ENCODE measurements at places on chromosomes 1 and 21.
A peak's percentile ranks its signal among the peaks of the same experiment; 100 is the strongest.

DNA sequence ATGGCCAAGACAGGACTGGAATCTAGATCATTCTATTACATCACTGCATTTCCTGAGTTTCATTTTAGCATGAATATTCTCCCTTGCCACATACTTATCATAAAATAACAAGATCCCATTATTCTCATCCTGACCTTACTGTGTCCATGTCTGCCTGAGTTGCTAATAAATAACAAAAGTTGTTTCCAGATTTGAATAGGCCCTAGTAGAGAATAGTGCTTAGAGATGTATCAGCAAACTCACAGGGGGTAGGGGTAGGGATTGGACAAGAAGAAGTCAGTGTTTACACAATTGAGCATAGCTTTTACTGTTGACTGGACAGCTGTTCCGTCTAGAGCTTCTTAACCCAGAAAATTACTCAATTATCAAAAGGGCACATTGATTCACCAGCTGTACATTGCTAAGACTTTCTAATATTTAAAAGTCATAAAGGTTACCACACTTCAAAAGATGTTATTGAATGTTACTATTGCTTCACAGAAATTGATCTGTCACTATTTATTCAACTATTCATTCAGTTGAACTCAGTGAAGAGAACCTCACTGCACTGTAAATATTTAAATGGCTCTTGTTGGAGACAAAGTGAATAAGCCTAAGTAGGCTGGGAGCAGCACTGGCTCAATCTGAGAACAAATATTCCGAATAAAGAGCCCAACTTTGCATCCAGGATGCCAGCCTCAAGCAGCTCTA, 121.9 kb downstream of the NRIP1 start:
- no peak for DNase-seq

DNA sequence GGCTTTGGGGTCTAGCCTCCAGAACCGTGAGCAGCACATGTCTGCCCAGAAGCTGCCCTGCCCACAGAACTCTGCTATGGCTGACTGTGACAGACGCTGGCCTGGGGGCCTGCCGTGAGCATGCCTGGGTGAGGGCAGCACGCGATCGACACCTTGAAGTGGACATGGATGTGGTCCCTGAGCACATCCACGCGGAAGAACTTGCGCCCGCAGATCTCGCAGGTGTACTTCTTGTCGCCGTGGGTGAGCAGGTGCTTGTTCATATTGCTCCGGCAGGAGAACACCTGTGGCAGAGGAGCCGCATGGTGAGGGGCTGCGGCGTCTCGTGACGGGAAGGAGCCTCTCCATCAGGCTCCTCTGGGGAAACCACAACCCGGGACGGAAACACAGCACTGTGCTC, 56.0 kb downstream of the PRDM15 start:
- DNase-seq, result no peak

DNA sequence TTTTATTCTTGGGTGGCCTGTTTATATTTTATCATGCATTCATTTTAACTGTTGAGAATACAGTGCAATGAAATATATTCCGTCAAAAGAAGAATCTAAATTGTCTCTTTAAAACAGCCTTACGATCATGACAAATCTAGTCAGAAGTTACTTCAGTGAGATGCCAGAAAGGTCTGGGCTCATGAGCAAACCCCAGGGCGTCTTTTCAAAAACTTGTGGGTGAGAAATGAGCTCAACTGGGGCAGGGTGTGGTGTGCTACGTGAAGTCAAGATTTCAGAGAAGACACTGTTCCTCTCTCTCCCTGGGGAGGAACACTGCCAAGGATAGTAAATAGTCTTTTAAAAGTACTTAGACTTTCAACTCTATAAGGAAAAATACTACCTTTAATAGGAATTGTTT, 13.4 kb upstream of the UAP1 start:
- DNase-seq, result no peak

DNA sequence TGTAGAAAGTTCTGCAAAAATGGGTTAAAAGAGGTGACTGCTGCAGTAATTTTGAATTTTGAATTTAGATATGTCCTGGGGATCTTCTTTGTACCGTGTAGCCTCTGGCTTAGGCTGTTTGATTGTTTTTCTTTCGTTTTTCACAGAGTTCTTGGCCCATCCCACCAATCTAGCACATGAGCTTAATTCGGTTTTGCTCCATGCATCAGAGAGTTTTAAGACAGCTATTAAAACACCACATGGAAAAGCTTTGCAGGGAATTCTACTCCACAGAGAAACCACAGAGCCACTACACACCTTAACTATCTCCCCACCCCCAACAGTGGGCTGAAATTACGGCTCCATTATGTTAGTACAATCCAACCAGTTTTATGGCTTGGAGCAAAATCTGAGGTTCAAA, 25.5 kb downstream of the SPAG17 start:
- no peak for DNase-seq

- DNase-seq, result peak; percentile 82
Observed at GRCh38 chr1:208209286-208209685, 34.9 kb downstream of the PLXNA2 start.

GRCh38 chr21:14773777-14774345, 227.7 kb upstream of the SAMSN1 start:
- peak; percentile 17 for DNase-seq

- no peak for DNase-seq
Observed at GRCh38 chr1:205878026-205878425, 28.1 kb upstream of the PM20D1 start.

- DNase-seq, result no peak
Observed at GRCh38 chr21:32137931-32138330, 140.9 kb downstream of the MIS18A start.

- no peak for DNase-seq
Observed at GRCh38 chr1:67890857-67891256, 57.6 kb upstream of the GNG12 start.

- DNase-seq, result no peak
Observed at GRCh38 chr21:41836166-41837015, 42.8 kb downstream of the PRDM15 start.

DNA sequence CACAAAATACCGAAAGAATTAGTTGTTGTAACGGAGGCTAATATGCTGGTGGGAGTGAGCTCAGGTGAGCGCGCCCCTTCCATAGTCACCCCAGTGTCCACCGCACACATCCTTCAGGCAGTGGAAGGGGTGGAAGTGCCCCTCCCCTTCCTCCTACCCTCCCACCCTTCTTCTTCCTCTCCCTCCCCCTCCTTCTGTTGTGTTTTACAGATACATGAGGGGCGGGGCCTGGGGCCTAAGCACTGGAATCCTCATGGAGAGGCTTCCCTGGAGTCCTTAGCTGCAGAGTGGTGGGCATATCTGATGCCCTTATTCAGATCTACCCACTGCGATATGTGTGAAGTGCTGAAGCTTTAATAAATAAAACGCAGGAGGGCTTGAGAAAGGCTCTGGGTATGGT, 10.3 kb upstream of the ADARB1 start:
- no peak for DNase-seq

GRCh38 chr1:53477651-53478501, 18.7 kb downstream of the DMRTB1 start:
- DNase-seq, result no peak

DNA sequence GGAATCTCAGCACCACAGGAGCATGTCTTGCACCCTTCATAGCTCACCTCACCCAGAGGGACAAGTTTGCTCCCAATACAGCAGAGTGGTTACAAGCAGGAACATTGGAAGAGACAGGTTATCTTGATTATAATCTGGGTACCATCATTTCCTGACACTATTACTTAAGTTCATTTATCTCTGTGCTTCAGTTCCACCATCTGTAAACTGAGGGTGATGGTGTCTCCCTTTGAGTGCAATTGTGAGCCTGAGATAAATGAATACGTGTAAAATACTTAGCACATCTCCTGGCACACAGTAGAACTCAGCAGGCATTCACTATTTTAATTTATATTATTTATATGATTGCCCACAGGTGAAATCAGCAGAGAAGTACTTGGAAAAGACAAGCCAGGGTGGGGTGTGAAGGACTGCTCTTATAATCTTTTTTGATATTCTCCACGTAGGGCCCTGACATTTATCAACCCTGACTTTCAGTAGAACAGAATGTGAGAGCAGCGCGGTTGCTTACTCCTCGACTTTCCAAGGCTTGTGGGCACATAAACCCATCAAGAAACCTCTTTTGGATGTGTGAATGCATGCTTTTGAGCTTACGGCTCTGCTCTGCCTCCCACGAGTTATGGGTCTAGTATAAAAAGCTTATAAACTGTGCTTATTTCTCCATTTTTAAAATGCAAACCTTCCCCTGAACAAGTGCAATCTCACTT, 34.9 kb downstream of the DUSP10 start:
- DNase-seq, result no peak

GRCh38 chr1:114032271-114033215, 53.3 kb downstream of the OLFML3 start:
- DNase-seq, result no peak

DNA sequence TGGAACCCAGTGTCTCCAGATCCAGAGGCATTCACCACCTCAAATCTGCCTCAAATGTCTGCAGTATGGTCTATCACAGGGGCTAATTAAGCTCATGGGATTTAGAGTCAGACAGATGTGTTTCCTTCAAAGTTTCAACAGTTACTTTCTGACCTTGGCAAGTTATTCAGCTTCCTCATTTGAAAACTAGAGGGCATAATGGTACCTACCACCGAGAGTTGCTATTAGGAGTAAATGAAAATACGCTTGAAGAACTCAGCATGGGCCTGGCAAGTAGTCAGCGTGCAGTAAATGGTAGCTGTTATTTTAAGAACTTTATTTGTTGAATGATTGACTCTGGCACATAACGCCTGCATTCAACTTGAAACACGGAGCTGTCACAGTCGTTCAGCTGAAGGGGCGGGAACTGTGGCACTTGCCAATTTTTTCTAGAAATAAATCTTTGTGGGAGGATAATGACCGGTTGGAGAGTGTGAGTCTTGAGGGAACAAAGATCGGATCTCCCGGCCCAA, 1.2 kb upstream of the CAP1 start:
- DNase-seq, result peak; percentile 58

DNA sequence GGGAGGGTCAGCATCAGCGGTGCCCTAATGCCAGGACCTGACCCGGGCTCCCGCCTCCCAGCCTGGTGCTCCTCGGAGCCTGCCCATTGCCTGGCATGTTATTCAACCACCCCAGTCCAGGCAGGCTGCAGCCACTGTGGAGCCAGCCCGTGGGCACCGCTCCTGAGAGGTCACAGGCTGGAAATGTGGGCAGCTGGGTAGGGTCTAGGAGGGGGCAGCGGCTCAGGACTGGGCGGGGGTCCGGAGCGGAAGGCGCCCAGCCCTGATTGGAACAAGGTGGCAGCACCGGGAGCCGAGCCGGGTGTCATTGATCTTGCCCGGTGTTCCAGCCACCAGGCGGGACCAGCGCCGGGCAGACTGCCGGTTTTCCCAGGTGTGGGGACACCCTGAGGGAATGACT, 12.7 kb upstream of the RUNX3 start:
- DNase-seq, result no peak

- no peak for DNase-seq
Observed at GRCh38 chr1:156857532-156857931, 1.4 kb downstream of the INSRR start.

DNA sequence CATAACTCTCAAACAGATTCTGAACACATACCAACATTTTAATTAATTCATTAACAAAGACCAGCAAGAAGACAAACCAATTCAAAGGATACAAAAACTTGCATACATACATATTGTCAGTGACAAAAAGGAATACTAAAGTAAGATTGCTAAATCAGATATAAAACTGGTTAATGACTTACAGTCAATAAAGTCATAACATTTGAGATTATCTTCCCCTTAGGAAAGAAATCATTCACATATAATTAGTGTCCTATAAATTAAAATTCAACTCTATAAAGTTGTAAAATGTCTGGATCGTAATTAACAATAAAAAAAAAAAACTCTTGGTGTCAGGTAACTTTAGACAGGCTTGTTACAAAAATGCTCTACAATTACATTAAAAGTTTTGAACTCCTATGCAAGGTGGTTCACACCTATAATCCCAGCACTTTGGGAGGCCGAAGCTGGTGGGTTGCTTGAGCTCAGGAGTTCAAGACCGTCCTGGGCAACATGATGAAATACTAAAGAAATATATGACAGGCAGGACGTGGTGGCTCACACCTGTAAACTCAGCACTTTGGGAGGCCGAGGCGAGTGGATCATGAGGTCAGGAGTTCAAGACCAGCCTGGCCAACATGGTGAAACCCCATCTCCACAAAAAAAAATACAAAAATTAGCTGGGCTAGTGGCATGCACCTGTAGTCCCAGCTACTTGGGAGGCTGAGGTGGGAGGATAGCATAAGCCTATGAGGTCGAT, 17.7 kb upstream of the RAB3B start:
- DNase-seq, result no peak

GRCh38 chr1:30403061-30403645, 320.2 kb downstream of the MATN1 start:
- no peak for DNase-seq

Measured in NCI-H345 (cell line).